Metanephros (tissue), 2 donors: ENCODE measurements at places on chromosomes 1 and 21. TPM values are rescaled to one million over a fixed set of nuclear protein-coding genes. Genes with fewer than 3 reads are reported as not detected.

The CALML6 gene
- total RNA-seq = 33.0 TPM

The KISS1 gene
- total RNA-seq = 1.1 TPM

The PGBD5 gene
- total RNA-seq = 5.3 TPM

The IRF6 gene
- total RNA-seq = 16.0 TPM

The IGFN1 gene
- total RNA-seq = 2.8 TPM

The STIL gene
- 6.6 TPM for total RNA-seq

The EPHB2 gene
- total RNA-seq = 20.8 TPM

The RXRG gene
- total RNA-seq = 9.2 TPM

The PDZK1 gene
- total RNA-seq = 61.4 TPM

The HFM1 gene
- 9.0 TPM for total RNA-seq

The GCSAML gene
- 0.41 TPM for total RNA-seq

The VPS72 gene
- total RNA-seq = 26.0 TPM

The SH2D5 gene
- 0.18 TPM for total RNA-seq

The RAVER2 gene
- total RNA-seq = 19.9 TPM

The CASQ2 gene
- total RNA-seq = 70.6 TPM

The SERPINC1 gene
- total RNA-seq = not detected

The KMO gene
- 7.8 TPM for total RNA-seq

The ELF3 gene
- 106 TPM for total RNA-seq

The KCNT2 gene
- total RNA-seq = 16.3 TPM

The KCNK1 gene
- 7.9 TPM for total RNA-seq

The C8B gene
- not detected for total RNA-seq

The DDX20 gene
- 16.2 TPM for total RNA-seq

The SLC1A7 gene
- 0.23 TPM for total RNA-seq

The UBASH3A gene
- total RNA-seq = 0.23 TPM

The RIPK4 gene
- total RNA-seq = 29.6 TPM

The CYP2J2 gene
- total RNA-seq = 4.7 TPM

The THEM5 gene
- total RNA-seq = 0.41 TPM

The NKAIN1 gene
- 1.1 TPM for total RNA-seq

The FCRL5 gene
- 0.23 TPM for total RNA-seq
